H1 (cell line): ENCODE measurements at places on chromosomes 12 and 14.

- no peak for DNase-seq
Measured at GRCh38 chr12:26297396-26298070, 102.2 kb downstream of the SSPN start.

GRCh38 chr14:72736308-72736707, 157.6 kb downstream of the DPF3 start:
- DNase-seq = no peak

- DNase-seq = no peak
Measured at GRCh38 chr14:34718750-34719304, 4.4 kb upstream of the CFL2 start.

DNA sequence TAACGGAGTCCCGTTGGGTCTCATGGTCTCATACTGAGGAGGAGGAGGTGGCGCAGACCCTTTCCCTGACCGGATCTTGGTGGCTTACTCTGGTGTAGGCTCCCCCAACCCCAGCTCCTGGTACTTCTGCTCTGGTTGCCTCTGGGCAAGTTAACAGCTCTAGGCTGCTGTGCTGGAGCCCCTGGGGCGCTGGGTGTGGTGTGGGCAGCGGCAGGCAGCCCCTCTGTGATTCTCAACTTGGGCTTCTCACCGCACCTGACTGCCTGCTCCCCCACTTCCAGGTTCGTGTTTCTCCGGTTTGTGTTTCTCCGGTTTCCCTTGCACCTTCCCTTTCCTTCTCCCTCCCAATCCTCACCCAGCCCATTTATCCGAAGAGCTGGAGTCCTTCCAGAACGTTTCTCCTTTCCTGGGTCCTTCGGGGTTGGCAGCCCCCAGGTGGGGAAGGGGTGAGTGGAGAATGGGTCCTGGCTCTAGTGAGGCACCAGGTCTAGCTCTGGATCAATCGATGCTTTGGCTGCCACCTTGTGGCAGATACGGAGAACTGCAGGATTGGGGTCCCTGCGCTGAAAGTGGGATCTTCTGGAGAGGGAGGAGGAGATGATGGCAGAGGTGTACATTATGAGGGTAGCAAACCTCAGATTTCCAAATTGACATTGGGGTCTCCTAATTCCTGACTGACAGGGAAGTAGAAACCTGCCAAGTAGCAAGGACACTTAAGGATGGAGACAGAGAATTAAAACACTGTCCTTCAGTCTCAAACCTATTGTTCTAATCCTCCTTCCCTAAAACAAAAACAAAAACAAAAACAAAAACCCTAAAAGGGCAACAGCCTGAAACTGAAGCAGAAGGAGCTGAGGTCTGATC, 8.3 kb downstream of the CISTR start:
- peak; percentile 81 for DNase-seq

- no peak for DNase-seq
Measured at GRCh38 chr14:35459776-35460175, 55.2 kb upstream of the NFKBIA start.

GRCh38 chr12:115035535-115036107, 351.6 kb upstream of the TBX3 start:
- DNase-seq = no peak

DNA sequence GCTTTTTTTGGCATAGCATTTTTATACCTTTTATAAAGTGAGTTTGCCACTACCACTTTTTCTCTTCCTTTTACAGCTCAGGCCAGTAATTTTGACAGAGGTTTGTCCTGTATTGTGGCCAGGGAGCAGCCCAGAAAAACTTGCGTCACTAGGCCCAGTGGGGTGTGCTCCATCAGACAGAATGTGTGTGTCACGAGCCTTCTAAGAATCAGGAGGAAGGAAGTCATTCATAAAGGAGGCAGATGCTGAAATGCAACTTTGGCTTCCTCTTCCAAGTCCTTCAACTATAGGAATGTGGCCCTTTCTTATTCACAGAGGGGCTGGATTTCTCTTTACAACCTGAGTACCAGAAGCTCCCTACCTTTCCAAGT, 10.1 kb upstream of the RAB35 start:
- no peak for DNase-seq

DNA sequence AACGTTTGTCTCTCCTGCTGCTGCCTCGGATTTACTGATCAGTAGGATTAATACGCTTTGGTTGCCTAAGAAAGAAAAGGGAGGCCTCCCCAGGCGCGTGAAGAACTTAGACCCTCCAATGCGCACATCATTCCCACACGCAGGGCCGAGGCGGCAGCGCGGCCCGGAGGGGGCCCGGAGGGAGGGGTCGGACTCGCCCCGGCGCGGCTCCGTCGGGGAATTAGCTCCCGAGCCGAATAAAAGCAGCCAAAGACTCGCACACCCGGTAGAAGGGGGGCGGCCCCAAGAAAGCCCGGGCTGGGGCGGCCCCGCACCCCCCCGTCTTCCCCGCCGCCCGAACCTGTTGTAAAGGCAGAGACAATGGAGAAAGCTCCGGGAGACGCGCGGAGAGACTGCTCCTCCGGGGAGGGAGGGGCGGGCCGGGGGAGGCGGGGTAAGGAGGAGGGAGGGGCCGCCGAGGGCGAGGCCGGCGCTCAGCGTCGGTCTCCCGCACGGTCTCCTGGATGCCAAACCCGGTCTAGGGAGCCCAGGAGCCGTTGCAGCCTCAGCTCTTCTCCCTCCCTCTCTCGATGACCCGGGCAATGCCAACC, at the start of gene NELL2:
Gene NELL2, minus strand, starts transcription at position 362 of the 590 bp plus-strand sequence. CDS start 446 bp downstream, outside the sequence.
- peak; percentile 83 for DNase-seq

DNA sequence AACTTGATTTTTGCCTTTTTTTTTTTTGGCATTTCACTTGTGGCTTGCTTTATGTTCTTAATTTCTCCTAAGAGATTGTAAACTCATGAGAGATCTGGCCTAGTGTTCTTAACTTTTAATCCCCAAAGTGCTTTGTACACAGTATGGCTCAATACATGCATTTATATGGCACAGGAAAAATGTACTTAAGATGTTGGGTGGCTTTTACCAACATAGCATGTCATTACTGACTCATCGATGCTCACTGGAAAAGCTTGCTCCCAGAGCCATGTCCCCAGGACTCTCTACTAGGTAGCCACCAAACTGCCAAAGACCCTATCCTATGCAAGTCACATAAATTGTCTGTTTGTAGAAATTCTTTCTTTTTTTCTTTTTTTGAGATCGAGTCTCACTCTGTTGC, 13.1 kb upstream of the SMCO3 start:
- DNase-seq = no peak

- DNase-seq = no peak
Measured at GRCh38 chr14:30125322-30125979, 197.8 kb upstream of the PRKD1 start.

DNA sequence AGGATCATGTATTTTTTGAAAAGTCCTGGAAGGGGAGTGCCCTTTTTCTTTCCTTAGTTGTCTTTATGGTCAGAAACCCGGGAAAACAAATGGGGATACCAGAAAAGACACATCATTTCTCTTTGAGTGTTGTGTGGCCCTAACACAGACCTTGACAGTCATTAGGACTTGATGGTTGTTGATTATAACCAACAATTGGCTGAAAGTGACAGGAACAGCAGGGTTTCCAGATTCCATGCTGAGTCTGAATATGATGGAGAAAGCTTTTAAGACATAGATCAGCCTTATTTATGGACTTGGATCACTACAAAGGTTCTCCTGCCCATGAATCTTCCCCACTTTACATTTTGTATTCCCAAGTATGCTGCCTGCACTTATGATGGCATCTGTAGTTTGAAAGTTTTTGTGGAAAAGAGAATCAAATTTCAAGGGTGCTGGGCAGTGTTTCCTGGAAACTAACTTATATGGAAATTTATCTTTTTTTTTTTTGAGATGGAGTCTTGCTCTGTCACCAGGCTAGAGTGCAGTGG, 30.4 kb downstream of the POLR3B start:
- no peak for DNase-seq

- DNase-seq = peak; percentile 60
Measured at GRCh38 chr12:117189725-117190209, 503 bp downstream of the FBXO21 start.

- no peak for DNase-seq
Measured at GRCh38 chr12:90576707-90577106, 378.3 kb downstream of the CCER1 start.

DNA sequence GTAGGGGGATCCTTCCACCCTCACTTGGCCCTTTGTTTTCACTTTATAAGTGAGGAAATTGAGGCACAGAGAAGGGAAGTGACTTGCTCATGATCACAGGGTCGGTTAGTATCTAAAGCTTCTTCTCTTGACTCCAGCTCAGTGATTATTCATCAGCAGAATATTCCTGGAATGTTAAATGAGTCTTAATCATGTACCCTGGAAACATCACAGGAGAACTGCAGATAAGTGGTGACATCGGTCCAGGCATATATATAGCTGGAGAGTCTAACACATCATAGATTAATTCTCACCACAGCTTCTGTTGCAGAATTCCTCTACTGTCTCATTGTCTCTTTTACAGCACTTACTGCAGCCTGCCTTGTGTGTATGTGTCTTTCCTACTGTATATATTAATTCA, 69.9 kb downstream of the PAH start:
- DNase-seq = no peak

- DNase-seq = peak; percentile 91
Measured at GRCh38 chr12:4030929-4031702, 157.9 kb upstream of the PARP11 start.

- DNase-seq = no peak
Measured at GRCh38 chr14:73753124-73753886, 39.1 kb upstream of the PNMA1 start.

- no peak for DNase-seq
Measured at GRCh38 chr14:30949651-30950050, 75.3 kb downstream of the COCH start.

DNA sequence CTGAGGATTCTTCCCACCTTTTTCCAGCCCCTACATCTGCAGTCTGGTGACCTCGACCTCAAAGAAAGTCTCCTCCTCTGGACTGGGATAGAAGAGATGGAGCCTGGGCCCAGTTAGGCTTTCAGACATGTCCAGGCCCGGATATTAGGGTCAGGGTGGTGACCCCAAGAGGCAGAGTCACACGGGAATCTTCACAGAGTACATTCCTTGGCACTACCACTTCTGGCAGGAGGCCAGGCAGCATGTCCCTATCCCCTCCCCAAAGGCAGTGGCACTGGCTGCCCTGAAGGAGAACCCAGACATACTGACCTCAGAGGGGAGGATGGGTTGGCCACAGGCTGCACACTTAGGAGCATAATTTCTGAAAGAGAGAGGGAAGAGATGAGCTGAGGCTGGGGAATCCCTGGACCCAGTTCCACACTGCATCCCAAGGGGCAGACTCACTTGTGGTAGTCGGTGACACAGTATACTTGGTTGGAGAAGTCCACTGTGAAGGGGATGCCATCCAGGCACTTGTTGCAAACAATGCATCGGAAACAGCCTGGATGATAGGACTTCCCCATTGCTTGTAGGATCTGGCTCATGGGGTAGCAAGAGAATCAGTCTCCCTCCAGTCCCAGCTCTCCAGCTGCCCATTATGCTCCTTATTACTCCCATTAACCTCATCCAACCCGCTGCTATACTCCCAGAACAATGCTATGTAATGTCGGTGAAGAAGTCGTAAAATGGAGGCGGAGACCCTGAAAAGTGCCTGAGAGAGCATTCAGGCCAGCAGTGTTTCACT, 7.6 kb downstream of the AJUBA start:
- no peak for DNase-seq

- DNase-seq = no peak
Measured at GRCh38 chr12:11902525-11902875, 168.2 kb upstream of the BCL2L14 start.

DNA sequence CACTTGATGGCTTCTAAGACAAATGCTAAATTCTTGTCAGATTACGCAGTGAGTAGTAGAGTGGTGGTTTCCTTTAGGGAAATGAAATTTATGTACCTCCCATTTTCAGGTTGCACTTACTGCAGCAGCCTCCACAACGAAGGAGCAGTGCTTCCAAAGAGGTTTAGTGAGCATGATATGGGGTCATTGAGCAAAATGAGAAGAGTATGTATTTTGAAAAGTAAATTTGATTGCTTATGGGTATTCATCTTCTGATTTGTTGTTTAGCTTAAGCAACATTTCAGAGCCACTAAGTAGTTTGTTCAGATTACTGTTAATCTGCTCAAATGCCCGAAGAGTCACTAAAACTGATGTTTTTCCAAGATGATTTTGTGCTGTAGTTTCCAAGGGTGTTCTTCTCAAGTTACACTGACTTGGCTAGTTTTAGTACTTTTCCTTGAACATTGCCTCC, 493.6 kb downstream of the PCNX1 start:
- DNase-seq = no peak

GRCh38 chr14:104724981-104725771, 1.1 kb downstream of the ADSS1 start:
- DNase-seq = peak; percentile 70

GRCh38 chr14:102157346-102157745, 17.6 kb downstream of the WDR20 start:
- no peak for DNase-seq

DNA sequence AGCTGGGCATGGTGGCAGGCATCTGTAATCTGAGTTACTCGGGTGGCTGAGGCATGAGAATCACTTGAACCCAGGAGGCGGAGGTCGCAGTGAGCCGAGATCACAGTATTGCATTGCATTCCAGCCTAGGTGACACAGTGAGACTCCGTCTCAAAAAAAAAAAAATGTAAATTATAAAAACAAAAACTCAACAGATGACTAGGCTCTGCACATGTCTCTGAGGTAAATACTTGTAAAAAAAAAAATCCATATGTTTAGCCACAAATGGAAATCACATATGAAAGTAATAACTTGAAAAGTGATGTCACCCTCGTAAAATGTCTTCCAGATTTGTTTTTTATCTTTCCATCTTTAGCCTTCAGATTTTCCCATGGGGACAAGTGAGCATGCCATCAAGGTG, 85.0 kb downstream of the KICS2 start:
- no peak for DNase-seq

- no peak for DNase-seq
Measured at GRCh38 chr12:53758081-53758729, 6.4 kb upstream of the CISTR start.

- no peak for DNase-seq
Measured at GRCh38 chr12:12898911-12899511, 7.6 kb downstream of the GPRC5A start.

DNA sequence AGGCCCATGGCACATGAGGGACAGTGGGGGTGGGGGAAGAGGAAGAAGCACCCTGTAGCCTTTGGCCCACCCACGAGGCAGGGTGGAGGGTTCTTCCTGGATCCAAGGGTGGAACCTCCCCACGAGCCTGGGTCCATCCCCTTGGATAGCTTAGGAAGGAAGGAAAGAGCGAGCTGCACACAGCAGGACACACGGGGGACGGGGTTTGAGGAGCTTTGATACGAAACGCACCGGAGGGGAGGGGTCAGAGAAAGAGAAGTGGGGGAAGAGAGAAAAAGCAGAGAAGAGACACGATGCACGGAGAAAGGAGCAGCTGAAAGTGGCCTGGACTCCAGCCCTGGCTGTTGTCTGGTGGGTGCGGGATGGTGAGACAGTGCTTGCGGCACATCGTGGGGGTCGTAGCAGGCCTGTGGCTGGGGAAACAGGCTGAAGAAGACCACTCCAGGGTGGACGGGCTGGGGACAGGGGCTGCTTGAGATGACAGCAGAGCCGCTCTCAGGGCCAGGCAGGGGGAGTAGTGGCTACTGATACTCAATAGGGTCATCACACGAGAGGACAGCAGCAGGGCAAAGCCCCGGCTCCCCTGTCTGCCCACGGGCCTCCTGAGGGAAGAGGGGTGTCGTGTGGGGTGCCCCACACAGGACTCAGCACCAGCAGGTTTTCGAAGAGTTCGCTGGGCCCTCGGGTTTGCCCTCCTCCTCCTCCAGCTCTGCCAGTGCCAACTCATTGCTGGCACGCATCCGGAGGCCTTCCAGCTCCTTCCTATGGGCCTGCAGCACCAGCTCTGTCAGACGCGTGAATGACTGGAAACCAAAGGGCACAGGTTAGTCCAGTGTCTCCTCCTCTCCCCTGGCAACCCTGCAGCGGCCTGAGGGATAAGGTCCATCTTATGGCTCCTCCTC, 5.4 kb upstream of the GPX2 start:
- DNase-seq = no peak
